ENCODE measurements at places on chromosomes 16 and 17.

DNA sequence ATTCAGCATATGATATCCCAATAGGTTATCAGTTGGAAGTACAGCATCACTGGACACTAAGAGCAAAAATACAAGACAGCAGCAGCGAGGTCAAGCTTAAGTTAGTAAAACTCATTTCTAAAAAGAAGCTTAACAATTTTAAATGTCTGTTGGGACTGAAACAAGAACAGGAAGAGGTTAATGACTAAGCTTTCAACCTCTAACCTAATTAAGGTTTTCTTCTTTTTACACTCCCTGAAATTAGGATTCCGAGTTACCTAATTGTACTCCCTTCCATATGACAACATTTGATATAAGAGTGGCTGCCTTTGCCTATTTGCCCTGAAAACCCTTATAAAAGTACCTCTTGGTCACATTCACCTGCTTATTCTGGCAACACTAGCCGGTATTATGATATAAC is 34.3 kb downstream of the CPSF4L start:
- peak; percentile 42 for DNase-seq

DNA sequence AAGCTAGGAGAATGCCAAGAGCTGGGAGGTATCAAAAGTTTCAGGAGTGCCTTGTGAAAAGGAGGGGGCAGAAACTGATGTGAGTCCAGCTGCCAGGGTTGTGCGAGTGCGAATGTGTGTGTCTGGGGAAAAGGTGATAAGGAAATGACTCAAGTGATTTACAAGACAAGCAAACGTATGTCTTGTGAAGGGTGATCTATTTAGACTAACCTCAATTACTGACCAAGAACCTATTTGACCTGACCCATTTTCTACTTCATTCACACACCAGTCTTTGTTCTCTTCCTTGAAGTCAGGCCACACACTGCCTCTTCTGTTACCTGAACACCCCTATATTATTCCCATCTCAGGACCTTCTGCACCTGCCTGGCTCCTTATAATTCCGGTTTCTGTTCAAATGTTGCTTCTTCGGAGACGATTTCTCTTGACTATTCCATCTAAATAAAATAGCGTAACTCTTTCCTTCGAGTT is 1.0 kb downstream of the GDE1 start:
- DNase-seq, result peak; percentile 47

DNA sequence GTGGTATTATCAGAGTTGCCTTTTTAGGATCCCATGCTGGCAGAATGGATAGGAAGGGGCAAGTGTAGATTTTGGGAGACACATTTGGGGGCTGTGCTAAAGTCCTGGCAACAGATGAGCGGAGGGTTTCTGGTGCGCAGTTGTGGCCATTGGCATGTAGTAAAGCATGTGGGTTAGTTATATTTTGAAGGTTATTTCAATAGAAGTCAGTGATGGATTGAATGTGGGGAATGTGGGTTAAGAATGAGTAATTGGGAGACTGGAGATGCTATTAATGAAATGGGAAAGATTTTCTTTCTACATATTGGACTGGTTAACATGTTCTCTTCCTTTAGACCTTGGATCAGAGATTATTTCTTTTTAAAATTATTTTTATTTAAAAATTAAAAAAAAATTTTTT is 10.0 kb downstream of the DUS2 start:
- DNase-seq, result no peak

GRCh38 chr17:39627047-39627711 is 427 bp downstream of the PPP1R1B start:
- DNase-seq, result no peak

DNA sequence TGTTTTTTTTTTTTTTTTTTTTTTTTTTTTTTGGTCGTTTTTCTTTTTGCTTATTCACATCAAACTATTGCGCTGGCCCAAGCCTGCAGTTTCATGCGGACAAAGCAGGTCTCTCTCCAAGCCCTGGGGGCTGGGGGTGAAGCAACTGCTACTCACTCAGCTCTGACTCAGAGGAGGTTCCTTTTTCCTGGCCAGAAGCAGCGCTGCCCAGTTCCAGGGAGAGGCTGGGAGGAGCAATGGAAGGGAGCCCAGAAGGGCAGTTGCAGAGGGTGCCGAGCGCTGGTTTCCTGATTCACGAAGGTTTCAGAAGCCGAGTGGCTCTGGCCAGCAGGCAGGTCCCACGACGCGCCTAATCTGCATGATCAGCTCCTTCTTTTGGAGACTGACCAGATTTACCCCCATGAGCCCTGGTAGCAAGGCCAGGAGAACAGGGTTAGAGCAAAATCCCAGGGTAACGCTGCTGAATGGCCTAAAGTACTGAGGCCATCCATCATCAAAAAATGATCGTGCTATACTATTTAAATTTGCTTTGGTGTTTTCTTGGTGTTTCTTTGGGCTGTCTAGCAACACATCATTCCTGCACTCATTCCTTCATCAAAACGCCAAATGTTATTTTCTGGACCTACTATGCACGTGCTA is 144.7 kb upstream of the SOX9 start:
- DNase-seq, result peak; percentile 4

DNA sequence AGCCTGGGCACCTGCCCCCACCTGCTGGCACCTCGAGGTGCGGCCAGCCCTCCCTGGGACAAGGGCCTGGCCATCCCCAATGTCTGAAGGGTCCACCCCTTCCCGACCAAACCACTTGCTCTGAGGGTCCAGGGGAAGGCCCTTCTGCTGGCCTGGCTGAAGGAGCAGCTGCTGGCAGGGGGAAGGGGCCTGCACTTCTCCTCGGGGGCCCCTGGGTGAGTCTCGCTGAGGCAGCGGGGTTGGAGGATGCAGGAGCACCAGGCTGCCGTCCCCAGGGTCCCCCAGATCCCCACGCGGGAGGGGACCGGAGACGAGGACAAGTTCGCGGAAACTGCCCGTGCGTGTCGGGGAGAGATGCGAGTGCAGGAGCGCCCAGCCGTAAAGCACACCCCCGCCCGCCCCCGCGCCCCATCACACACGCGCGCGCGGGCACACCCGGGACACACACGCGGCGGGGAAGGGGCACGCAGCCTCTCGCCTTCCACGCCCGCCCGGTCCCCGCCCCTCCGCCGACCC is 725 bp upstream of the CACNA1H start:
- DNase-seq, result no peak

DNA sequence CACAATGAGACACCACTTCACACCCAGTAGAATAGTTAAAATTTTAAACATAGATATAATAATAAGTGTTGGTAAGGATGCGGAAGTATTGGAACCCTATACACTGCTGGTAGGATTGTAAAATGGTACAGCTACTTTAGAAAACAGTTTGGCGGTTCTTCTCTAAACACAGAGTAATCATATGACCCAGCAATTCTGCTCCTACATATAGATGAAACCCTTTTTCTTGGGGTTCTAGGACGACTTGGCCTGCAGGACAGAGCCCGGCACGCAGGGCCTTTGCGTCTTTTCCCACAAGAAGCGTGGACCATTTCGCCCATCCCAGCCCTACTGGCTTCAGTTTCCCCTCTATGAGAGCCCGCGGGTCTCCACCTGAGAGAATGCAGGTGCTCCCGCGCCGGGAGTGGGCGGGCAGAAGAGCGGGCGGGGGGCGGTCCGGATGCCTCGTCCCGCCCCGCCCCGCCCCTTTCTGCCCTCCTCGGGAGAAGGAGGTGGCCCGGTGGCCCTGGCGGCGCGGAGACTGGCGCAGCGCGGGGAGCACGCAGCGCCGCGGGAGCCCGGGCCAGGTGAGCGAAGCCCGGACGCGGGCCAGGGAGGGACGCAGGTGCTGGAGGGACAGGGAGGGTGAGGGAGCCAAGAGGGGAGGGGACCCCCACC is at the start of gene SDR42E2:
TSS of gene SDR42E2 (plus strand) at position 508 of the 657 bp plus-strand sequence. CDS start 3,077 bp downstream, outside the sequence.
- no peak for DNase-seq

- no peak for DNase-seq
These were observed at the start of gene HOXB13 for GRCh38 chr17:48728232-48729231. Gene HOXB13 (minus strand): TSS chr17:48728750. CDS start chr17:48728593, 157 bp downstream.

DNA sequence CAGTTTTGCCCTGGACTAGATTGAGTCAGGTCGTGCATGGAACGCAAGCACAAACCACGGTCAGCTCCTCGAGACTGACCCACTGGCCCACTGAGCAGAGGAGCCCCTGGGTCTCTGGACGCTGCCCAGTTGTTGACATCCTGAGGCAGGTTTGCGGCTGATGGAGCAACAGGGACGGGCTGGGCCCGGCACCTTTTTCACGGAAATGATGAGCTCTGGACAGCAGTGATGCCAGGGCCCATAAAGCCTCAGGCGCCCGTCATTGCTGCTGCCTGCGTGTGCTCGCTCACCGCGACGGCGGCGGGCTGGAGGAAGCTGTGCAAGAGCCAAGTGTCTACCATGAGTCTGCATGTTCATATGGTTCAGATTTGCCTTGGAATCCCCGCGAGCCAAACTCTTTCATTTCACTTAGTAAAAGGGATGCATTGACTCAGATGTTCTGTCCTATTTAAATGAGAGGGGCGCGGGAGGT is 30.8 kb upstream of the CRISPLD2 start:
- peak; percentile 61 for DNase-seq

DNA sequence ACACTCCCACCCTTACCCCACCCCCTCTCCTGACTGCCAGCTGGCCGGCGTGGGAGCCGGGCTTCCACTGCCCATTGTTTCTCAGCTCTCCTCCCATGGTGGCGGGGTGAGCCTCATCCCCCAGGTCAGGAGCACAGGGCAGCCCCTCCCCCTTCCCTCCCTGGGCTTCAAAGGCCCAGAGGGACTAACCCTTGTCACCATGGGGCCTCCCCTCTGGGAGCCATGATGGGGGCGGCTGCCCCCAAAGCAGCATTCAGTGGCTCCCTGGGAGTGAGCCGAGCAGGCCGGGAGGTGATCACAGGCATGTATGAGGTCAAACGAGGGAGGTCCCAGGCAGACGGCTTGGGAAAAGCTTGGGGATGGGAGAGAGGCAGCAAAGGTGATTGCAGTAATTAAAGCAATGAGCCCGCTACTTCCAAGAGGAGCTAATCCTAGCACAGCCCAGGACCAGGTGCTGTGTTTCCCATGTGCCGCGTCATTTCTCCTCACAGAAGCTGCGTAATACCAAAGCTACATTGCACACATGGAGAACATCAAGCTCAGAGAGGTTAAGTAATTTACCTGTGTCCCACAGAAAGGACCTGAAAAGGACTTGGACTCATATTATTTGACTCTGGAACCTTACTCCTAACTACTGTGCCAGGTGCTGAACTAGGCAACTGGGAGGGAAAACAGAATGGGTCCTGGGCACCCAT is 24.5 kb downstream of the CDK5RAP3 start:
- DNase-seq, result no peak

- DNase-seq, result no peak
These were observed 180.2 kb downstream of the CCT6B start for GRCh38 chr17:34781071-34781470.
